ENCODE measurements at places on chromosomes 13 and 19. TPM values are rescaled to one million over a fixed set of nuclear protein-coding genes. Genes with fewer than 3 reads are reported as not detected.

The HSPB6 gene
- total RNA-seq = 0.39 TPM

The GRIN2D gene
- 7.8 TPM for total RNA-seq

The OR7C1 gene
- not detected for total RNA-seq

The ZNF441 gene
- not detected for total RNA-seq

The PCP2 gene
- total RNA-seq = not detected

The AP2S1 gene
- 266 TPM for total RNA-seq

The SLC1A6 gene
- total RNA-seq = not detected

The KL gene
- total RNA-seq = 0.06 TPM

The CATSPERD gene
- not detected for total RNA-seq

The KLK15 gene
- not detected for total RNA-seq

The RXFP2 gene
- total RNA-seq = not detected

The RDH8 gene
- 0.24 TPM for total RNA-seq

The PSG11 gene
- total RNA-seq = not detected

The UBXN6 gene
- total RNA-seq = 54.4 TPM

The ZNF91 gene
- total RNA-seq = 0.26 TPM

The SLC10A2 gene
- not detected for total RNA-seq

The PRPF31 gene
- total RNA-seq = 123 TPM

The TGFBR3L gene
- 1.8 TPM for total RNA-seq

The EBI3 gene
- total RNA-seq = 5.0 TPM

The SLC8A2 gene
- total RNA-seq = 0.37 TPM

The LENG8 gene
- total RNA-seq = 120 TPM

The VRK3 gene
- 38.9 TPM for total RNA-seq

The EBPL gene
- 63.4 TPM for total RNA-seq

The ZNF829 gene
- 0.44 TPM for total RNA-seq

The CCDC169 gene
- 0.33 TPM for total RNA-seq

The FCAR gene
- total RNA-seq = not detected

The IL12RB1 gene
- total RNA-seq = not detected

The ACP7 gene
- 0.03 TPM for total RNA-seq

The MAP4K1 gene
- 0.97 TPM for total RNA-seq

The IGSF23 gene
- total RNA-seq = 0.19 TPM

The CABP5 gene
- total RNA-seq = not detected

The NLRP5 gene
- 0.07 TPM for total RNA-seq

The ZNF888 gene
- not detected for total RNA-seq

Data from A549 treated with dexamethasone at 1 μM for 4 hours (cell line).